ENCODE measurements at places on chromosomes 16 and 17. TPM values are rescaled to one million over a fixed set of nuclear protein-coding genes. Genes with fewer than 3 reads are reported as not detected.

TBC1D3K gene
- total RNA-seq, result not detected

- no peak for DNase-seq
Observed at GRCh38 chr16:24524855-24525677, 14.3 kb upstream of the RBBP6 start.

- DNase-seq, result no peak
Observed at GRCh38 chr17:39236450-39236927, 10.7 kb upstream of the STAC2 start.

DNA sequence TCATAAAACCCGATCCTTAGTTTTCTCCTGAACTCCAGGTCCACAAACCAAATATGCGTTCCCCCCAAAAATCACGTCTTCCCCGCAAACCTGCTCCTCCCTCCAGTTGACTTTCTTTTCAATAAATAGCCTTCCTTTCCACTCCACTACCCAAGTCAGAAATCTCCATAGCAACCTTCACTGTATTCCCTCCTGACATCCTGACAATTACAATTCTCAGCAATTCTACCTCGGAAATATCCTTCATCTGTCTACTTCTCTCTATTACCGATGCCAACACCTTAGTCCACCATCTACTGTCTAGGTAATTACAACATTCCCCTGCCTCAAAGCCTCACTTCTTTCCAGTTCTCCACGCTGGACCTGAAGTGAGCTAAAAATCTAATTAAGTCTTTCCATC is 50.7 kb downstream of the SMURF2 start:
- DNase-seq, result no peak

DNA sequence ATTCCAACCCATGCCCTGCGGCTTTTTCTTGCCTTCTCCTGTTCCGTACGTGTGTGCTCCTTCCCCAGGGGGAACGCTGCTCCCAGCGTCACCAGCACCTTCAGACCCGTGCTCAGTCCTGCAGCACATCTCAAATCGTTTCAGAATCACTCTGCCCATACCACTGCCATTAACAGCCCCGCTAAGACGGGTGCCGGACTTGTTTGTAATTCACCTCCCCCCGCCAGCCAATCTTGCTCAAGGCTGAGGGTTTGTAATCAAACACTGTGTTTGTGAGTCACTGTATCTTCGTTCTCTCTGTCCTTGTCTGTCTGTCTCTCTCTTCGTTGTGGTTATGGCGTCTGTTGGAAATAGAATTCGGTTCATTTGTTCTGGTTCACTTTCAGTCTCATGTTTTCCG is 17.3 kb downstream of the CARD14 start:
- no peak for DNase-seq

COG7 gene
- 22.0 TPM for total RNA-seq
